Esophagus squamous epithelium (tissue), 5 donors: ENCODE measurements at places on chromosomes 11 and 22.
A peak's percentile ranks its signal among the peaks of the same experiment; 100 is the strongest.

DNA sequence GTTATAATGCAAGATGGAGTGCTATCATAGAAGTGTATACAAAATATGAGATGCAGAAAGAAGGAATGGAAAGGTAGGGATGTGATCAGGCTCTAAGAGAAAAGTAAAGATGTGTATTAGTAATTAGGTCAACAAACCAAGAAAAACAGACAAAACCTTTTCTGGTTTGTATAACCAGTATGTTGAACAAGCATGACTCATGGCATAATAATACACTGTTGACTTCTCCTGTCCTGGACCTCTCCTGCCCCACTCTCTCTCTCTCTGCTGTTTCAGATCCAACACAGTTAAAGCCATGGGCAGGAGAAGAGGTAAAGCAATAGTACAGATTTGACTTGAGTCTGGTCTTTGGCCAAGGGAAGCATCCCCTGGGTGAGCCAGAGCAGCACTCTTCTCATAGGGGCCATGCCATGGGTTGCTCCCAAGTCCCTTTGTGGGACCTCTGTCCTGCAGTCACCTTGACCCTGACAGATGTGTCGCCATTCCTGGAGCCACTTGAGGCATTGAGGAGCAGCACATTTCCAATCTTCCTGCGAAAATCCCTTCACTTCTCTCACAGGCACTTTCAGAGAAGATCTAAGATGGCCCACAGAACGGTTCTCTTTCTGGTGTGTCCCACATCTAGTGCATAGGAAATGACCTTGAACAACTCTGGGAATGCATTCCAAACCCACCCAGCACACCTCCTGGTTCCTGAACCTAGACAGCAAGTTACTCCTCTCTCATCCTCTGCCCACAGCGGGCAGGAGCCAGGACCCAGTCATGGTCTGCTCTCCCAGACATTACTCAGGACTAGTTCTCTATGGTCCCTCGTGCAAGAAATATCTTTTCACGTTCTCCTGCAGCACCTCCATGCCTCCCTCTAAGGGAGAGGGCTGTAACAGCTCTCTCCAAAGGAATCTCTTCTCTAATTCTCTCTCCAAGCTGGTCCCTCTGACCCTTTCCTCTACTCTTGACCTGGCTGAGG lies 58.2 kb upstream of the PRSS23 start:
- H3K36me3 ChIP-seq = no peaks in the 10 kb centered on the region
- no peak for DNase-seq
- no peak overlapping the region for H3K4me3 ChIP-seq
- peak overlapping the region; percentile 91 for H3K27ac ChIP-seq

DNA sequence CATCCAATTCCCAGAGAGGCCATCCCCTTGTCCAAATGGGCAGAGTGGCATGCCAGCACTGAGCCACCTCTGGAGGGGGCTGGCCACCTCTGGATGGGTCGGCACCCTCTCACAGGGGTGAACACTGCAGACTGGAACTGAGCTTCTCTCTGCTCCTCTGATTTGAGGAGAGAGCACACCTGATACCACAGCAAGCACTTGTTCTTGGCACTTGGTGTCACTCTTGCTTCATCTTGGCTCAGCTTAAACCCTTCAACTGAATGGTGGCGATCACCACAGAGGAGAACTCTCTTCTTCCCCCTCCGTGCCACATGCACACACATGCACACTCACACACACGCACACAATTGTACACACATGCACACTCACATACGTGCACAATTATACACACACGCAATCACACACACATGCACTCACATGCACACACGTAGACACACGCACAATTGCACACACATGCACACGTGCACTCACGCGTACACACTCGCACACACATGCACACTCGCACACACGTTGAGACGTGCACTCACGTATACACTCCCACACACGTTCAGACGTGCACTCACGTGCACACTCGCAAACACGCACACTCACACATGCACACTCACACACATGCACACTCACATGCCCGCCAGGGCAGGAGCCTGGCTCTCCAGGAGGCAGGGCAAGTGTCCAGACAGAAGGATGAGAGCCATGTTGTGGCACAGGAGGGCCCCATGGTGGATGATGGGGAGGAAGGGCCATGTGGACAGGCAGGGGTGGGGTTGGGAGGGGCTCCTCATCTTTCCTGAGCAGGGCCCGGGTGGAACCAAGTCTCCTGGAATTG lies 23.4 kb downstream of the OVOL1 start:
- no peaks in the 10 kb centered on the region for H3K36me3 ChIP-seq
- no peak overlapping the region for H3K27ac ChIP-seq
- DNase-seq = no peak
- H3K4me3 ChIP-seq = no peak overlapping the region

- no peaks in the 10 kb centered on the region for H3K27me3 ChIP-seq
- no peak overlapping the region for H3K4me3 ChIP-seq
- H3K4me1 ChIP-seq = peaks cover 10% of the 10 kb centered on the region
- no peak overlapping the region for H3K27ac ChIP-seq
These were observed 11.4 kb upstream of the BARX2 start for GRCh38 chr11:129364143-129364654.

DNA sequence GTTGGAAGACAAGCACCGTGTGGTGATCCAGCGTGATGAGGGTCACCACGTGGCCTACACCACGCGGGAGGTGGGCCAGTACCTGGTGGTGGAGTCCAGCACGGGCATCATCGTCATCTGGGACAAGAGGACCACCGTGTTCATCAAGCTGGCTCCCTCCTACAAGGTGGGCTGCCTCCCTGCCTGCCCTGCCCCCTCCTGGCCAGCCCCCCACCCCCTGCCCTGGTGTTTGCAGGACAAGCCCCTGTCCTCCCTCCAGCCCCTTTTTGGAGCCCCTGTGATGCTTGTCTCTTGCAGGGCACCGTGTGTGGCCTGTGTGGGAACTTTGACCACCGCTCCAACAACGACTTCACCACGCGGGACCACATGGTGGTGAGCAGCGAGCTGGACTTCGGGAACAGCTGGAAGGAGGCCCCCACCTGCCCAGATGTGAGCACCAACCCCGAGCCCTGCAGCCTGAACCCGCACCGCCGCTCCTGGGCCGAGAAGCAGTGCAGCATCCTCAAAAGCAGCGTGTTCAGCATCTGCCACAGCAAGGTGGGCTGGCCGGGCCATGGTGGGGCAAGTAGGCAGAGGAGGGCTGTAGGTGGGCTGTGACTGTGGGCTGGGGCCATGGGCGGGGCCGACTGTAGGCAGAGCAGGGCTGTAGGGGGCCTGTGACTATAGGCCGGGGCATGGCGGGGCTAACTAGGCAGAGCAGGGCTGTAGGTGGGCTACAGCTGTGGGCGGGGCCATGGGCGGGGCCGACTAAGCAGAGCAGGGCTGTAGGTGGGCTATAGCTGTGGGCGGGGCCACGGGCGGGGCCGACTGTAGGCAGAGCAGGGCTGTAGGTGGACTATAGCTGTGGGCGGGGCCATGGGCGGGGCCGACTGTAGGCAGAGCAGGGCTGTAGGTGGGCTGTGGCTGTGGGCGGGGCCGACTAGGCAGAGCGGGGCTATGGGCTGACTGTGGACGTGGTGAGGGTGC lies 13.6 kb downstream of the MUC2 start:
- no peak for DNase-seq
- H3K36me3 ChIP-seq = no peaks in the 10 kb centered on the region
- H3K4me1 ChIP-seq = no peaks in the 10 kb centered on the region
- H3K27me3 ChIP-seq = no peaks in the 10 kb centered on the region

DNA sequence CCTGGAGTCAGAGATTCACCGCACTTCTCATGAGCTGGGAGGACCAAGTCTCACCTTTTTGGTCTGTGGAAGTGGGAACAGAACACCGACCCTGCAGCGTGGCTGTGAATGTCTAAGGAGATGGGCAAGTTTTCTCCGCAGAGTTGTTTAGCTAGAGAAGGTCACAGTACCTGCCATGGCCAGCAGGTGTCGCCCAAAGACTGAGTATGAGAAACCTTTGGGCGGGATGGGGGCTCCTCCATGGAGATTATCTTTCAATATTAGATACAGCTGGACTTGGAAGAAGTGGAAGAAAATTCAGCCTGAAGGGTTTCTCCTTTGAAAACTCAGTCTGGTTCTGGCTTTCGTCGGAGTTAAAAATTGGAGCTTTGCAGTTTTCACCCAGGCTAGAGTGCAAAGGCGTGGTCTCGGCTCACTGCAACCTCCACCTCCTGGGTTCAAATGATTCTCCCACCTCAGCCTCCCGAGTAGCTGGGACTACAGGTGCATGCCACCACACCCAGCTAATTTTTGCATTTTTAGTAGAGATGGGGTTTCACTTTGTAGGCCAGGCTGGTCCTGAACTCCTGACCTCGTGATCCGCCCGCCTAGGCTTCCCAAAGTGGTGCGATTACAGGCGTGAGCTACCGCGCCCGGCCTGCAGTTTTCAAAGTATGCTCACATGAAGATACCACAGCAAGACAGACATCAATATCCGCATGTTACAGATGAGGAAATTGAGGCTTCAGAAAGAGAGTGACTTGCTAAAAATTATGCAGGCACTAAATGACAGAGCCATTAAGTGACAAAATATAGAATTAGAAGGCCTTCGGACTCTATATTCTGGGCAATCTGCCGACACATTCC lies 10.7 kb upstream of the DSCAML1 start:
- DNase-seq = peak; percentile 42
- H3K4me1 ChIP-seq = no peaks in the 10 kb centered on the region
- H3K4me3 ChIP-seq = no peak overlapping the region
- peaks cover 31% of the 10 kb centered on the region for H3K27me3 ChIP-seq
- no peaks in the 10 kb centered on the region for H3K36me3 ChIP-seq

GRCh38 chr11:120335556-120335907 lies 681 bp upstream of the ARHGEF12 start:
- peak overlapping the region; percentile 97 for H3K27ac ChIP-seq
- peak overlapping the region; percentile 68 for H3K4me3 ChIP-seq
- H3K27me3 ChIP-seq = no peaks in the 10 kb centered on the region

GRCh38 chr22:22986008-22986407 lies 84.3 kb upstream of the GNAZ start:
- H3K36me3 ChIP-seq = no peaks in the 10 kb centered on the region
- H3K27ac ChIP-seq = no peak overlapping the region
- H3K27me3 ChIP-seq = no peaks in the 10 kb centered on the region
- no peak for DNase-seq
- H3K4me3 ChIP-seq = no peak overlapping the region

DNA sequence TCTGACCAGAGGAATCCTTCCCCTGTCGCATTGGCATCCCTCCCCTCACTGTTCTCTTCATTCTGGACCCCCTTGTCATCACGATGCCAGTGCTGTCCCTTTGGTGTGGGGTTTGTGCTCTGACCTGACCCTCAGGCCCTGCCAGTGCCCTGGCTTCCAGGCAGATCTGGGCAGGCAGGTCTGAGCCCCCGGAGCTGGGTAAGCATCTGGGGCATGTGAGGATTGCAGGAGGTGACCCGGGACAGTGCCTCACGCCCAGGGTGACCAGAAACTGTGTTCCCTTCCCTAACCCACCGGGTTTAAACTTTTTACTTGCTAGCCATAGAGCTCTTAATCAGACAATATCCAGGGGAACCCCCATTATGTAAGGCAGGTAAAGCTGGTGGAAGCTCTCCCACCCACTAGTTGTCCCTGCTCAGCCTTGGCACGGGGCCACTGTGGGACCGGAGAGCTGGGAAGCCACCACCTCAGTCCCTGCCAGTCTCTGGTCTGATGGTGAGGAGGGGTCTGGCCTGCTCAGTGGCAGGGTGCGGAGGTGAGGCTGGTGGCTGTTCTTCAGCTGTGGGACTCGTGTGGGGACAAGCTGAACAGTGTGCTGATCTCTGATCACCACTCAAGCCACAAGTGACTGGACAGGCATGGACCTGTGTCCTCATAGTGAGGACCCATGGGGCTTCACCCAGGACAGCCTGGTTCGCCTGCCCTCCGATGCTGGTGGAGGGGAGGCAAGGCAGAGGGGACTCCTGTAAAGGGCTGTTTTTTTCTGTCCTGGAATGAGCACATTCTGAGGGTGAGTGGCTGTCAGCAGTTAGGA lies 38.0 kb downstream of the BCR start:
- peak overlapping the region; percentile 44 for H3K27ac ChIP-seq
- H3K36me3 ChIP-seq = no peaks in the 10 kb centered on the region
- no peak overlapping the region for H3K4me3 ChIP-seq
- peaks cover 99% of the 10 kb centered on the region for H3K4me1 ChIP-seq

DNA sequence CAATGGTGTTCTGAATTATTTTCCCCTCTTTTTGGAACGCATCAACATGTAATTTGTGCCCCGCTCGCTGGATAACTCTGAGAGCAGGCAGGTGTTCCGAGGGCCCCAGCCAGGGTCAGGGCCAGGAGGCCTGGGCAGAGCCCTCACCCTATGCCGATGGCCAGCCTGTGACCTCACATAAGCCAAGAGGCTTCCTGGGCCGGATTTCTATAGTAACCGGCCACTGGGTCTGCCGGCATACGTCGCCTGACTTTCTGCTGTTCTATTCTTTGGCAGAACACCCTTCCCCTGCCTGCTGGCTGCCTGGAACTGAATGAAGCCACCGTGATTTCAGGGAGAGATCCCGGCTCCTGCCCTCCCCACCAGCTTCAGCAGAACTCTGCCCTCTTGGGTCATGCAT lies 375.2 kb downstream of the SHANK2 start:
- no peak for DNase-seq
- no peak overlapping the region for H3K27ac ChIP-seq

DNA sequence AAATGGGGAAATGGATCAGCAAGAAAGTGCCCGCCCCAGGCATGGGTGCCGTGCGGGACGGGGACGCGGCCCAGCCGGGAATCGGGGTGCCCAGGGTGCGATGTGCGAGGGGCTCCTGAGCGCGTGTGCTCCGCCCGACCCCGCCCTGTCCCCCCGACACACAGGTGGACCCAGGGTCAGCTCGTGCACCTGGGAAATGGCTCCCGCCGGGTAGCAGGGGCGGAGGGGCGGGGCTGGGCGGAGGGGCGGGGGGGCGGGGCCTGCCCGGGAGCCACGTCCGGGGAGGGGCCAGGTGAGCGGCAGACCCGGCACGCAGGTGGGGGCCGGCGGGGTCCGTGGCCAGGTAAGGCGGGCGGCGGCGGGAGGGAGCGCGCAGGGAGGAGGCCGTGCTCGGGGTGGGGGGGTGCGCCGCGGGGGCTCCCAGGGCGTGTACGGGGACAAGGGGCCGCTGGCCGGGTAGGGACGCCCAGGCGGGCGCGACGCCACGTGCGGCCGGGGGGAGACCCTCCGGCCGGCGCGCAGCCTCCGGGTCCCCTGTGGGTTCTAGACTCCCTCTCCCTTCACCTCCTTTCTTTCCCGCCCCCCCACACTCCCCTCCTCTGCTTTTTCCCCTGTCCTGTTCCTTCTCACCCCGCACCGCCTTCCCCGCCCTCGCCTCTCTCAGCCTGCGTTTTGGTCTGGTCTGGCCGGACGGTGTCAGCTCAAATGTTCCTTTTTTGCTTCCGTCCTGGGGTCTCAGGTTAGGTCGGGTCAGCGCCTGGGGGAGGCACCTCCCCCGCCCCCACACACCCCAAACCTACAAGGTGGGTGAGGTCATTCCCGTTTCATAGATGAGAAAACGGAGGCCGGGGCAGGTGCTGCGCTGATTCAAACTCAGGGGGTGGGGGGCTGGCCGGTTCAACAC lies at the start of gene ARHGAP8:
Gene ARHGAP8, plus strand, starts transcription at position 291 of the 904 bp plus-strand sequence. CDS start 33,953 bp downstream, outside the sequence.
- peaks cover 7% of the 10 kb centered on the region for H3K27me3 ChIP-seq
- DNase-seq = no peak
- H3K36me3 ChIP-seq = no peaks in the 10 kb centered on the region
